ENCODE measurements at places on chromosomes 4 and X. TPM values are rescaled to one million over a fixed set of nuclear protein-coding genes. Genes with fewer than 3 reads are reported as not detected.

DNA sequence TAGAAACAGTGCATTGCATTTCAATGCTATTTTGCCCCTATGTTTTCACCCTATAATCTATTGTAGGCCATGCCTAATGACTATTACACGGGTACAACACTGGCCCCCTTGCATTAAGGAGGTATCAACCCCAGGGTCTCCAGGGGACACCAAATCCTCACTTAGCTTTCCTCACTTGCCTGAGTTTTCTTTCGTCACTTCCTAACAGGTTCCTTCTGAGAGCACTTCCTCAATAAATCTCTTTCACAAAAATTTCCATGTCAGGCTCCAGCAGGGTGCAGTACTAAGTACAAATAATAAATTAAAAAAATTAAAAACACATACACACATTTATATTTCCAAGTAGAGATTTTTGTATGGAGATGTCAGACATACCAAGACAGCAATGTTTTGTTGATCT is 165.0 kb downstream of the RBM46 start:
- no peak for DNase-seq

HNRNPH2 gene
- polyA plus RNA-seq = 50.0 TPM

DNA sequence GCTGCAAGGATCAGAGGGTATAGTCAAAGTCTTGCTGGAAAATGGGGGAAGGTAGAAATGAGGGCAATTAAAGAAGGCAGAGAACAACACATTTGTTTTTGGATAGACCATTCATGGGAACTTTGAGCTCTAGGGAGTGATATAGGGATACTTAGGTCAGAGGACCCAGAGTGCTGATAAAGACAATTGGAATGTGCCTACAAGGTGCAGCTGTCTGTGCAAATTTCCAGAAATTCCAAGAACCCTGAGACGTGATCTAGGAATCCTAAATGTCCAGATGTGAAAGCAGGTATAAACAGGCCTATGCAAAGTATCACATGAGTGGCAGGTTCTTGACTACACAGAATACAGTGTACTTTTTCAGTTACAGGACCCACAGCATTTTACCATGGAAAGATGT is 24.2 kb downstream of the FNIP2 start:
- no peak for DNase-seq

TMEM192 gene
- polyA plus RNA-seq = 4.5 TPM

DNA sequence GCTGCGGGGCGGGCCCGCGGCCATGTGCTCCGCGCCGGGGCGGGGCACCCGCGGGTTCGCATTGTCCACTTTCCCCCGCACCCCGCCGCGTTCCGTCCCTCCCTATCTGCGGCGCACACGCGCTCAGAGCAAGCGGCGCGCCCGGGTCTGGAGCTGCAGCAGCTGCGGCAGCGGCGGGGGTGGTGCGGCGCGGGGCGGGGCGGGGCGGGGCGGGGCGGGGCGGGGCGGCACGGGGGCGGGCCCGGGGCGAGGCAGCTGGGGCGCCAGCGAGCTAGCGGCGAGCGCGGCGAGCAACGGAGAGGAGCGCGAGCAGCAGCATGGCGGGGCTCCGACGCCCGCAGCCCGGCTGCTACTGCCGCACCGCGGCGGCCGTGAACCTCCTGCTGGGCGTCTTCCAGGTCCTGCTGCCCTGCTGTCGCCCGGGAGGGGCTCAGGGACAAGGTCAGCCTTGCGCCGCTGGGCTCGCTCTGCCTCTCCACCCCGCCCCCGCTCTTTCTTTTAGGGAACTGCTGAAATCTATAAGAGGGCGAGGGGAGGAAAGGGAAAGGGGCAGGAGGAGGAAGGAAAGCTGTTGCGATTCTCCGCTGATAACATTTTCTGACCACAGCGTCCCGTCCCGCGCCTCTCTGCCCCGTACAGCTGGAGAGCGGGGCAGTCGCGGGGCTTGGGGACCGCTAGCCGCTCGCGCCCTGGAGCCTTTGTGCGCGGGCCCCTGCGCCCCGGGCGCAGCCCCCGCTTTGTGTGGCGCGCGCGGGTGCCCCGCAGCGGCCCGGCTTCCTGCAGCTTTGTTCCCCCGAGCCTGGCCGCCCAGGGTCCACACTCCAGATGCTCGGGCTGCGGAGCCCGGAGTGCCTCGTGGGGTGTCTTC is at the start of gene TMEM131L:
Gene TMEM131L, plus strand, starts transcription at position 280 of the 868 bp plus-strand sequence. Its CDS starts 38 bp downstream, at position 318.
- DNase-seq = peak; percentile 77

DNA sequence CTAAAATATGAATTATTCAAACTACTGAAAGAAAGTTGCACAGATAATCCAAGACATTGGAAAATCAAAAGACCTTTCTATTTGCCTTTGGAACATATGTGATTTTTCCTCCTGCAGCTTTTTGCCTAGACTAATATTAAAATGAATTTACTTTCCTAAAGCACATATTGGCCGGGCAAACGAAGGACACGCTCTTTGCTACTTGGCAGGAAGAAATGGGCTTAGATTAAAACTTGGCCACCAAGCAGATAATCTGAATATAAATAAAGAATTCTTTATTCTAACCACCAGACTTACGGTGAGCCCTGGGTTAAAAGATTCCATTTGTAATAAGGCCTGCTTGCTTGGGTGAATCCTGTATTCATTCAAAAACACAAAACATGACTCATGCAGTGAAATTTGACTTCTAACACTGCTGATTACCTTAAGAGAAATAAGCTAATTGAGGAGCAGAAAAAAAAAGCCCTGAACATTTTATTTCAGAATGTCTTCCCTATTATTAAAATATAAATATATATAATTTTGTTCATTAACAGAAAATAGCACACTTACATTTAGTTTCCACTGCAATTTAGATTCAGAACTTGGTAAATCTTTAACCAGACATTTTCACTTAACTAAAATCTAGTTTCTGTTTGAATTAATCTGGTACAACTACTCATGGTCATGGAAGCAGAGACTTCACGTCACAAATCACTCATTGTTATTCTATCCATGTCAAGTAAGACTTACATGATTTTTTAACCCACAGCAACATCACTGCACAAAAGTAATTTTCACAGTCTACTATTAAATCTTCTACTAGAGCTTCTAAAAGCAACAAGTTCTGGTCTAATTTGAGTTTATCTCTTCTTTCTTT is 116.1 kb upstream of the PLAC1 start:
- DNase-seq = no peak

EDA2R gene
- 0.12 TPM for polyA plus RNA-seq

VCX2 gene
- polyA plus RNA-seq = not detected

MAGEE2 gene
- 0.09 TPM for polyA plus RNA-seq

GRCh38 chrX:136870064-136870463 is 10.5 kb downstream of the RBMX start:
- no peak for DNase-seq

DMRTC1 gene
- not detected for polyA plus RNA-seq

DNA sequence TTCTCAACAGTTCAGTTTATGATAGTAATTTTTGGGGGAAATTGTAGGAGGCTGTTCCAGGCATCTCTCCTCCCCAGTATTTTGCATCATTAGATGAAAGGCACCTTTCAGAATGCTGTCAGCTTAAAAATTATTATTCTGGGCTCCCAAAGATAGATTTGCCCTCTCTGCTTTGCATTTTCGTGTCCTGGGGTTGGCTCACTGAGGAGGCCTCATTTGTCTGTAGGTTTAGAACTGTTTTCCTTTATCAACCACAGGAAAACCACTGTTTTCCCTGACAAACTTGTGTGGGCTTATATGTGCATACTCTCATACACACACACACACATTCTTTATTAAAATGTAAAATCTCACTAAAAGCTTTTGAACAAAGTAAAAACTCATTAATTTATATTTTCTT is 197.2 kb upstream of the VCX3A start:
- DNase-seq = no peak

DNA sequence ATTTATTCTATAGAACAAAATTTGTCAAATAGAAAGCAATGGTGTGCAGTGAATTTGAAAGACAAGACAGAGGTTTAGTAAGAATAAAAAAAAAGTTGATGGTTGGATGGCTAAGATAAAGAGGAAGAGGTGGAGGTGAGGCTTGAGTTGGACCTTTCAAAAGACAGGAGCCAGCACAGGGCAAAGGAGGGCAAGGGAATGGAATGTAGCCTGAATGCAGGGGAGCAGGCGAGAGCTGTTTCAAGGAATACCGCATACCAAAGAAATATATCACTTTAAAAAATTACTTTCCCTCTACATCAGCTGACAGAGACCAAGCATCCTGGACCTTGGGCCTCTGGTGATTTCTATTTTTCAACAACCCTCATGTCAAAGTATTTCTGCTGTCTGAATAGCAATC is 38.0 kb upstream of the CXXC4 start:
- DNase-seq = no peak

GRCh38 chr4:125043486-125043885 is 271.3 kb upstream of the FAT4 start:
- DNase-seq = no peak

GRCh38 chr4:145501051-145501660 is 19.5 kb downstream of the SMAD1 start:
- DNase-seq = no peak
